Neural crest cell (in vitro differentiated cells): ENCODE measurements at places on chromosomes 2 and 18. TPM values are rescaled to one million over a fixed set of nuclear protein-coding genes. Genes with fewer than 3 reads are reported as not detected.

Gene OR6B2
- not detected in 2 replicates for total RNA-seq

- H3K4me3 ChIP-seq, result peak overlapping the region; percentile 100
- H3K27ac ChIP-seq, result peak overlapping the region; percentile 96
- H3K36me3 ChIP-seq, result peaks cover 6% of the 10 kb centered on the region
- no peak for DNase-seq
Measured at GRCh38 chr2:121736140-121736461, 574 bp downstream of the NIFK start.

GRCh38 chr2:10661846-10662245 is 27.9 kb downstream of the NOL10 start:
- no peak overlapping the region for H3K4me3 ChIP-seq
- no peak for DNase-seq
- H3K4me1 ChIP-seq, result no peaks in the 10 kb centered on the region
- no peaks in the 10 kb centered on the region for H3K36me3 ChIP-seq
- no peak overlapping the region for H3K27ac ChIP-seq
- no peaks in the 10 kb centered on the region for H3K27me3 ChIP-seq

DNA sequence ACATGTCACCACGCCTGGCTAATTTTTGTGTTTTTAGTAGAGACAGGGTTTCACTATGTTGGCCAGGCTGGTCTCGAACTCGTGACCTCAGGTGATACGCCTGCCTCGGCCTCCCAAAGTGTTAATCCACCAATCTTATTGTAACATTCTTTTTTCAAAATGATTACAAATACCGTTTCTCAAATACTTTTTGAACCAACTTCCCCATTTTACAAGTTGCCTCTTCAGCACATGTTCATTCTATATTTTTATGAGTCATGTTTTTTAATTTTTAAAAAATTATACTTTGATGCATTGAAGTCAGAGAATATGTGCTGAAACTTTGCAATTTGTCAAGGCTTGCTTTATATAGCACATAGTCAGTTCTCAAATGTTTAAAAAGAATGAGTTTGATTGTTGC is 58.2 kb downstream of the QPCT start:
- H3K27ac ChIP-seq, result no peak overlapping the region
- no peak overlapping the region for H3K4me3 ChIP-seq
- H3K27me3 ChIP-seq, result peaks cover 15% of the 10 kb centered on the region
- no peak for DNase-seq
- no peaks in the 10 kb centered on the region for H3K4me1 ChIP-seq
- no peaks in the 10 kb centered on the region for H3K36me3 ChIP-seq

DNA sequence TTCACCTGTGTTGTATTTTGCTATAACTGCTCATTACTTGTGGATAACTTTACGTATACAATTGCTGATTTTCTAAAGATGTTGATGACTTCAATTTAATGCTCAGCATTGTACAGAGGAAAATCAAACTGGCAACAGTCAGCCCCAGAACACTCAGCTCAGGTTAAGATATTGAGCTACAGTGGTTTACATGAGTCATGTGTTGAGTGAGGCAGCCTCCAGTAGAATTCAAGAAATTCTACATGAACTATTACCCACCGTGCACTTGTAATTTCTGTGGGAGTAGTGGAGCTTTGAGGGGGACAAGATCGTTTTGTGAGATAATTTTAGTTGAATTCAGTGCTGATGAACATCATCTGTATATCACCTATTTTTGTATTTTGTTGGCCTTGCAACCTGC is 292.3 kb downstream of the ALPK2 start:
- H3K36me3 ChIP-seq, result no peaks in the 10 kb centered on the region
- no peak overlapping the region for H3K27ac ChIP-seq
- peaks cover 60% of the 10 kb centered on the region for H3K4me1 ChIP-seq
- no peak overlapping the region for H3K4me3 ChIP-seq
- no peak for DNase-seq
